ENCODE measurements at places on chromosomes 7 and 10.

DNA sequence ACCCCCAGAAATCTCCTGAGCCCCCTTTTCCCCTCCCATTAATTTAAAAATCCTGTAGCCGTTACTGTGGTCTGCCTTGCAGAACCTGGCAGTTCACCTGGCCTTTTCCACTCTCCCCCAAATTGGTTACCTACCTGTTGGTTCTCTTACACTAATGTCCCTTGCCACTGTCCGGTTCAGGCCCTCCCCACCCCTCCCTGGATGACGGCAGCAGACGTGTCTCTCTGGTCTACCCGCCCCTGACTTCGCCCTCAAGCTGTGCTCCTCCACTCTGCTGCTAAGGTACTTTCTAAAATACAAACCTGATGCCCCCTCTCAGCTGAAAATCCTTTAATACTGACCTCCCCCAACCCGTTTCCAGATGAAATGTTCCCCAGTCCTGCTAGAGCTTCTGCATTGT lies 15.6 kb upstream of the SH3PXD2A start:
- no peak for DNase-seq

DNA sequence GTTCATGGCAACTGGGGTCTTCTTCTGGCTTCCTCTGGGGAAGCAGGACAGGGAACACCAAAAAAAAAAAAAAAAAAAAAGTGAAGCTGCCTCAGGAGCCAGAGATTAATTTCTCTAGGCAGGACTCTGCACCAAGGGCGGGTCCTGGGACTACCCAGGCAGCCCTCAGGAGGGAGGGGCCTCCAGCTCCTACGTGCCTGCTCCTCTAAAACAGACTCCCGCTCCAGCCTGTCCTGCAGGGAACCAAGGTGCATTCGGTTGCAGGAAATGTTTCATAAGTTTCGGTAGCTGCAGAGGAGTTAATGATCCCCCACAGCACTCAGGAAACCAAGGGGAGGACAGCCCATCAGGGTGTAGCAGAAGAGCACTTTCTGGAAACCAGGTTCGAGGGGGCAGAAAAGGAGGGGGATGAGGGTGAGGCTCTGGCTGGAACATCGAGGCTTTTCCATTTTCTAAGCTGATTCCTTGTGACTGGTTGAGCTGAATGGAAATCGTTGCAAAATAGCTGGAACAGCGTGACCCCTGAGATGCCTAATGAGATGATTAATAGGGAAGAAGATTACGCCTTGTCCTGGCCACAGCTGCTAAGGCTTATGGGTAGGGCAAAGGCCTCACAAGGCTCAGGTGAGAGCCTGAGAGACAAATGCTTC lies 84.2 kb downstream of the STRA8 start:
- no peak for DNase-seq

DNA sequence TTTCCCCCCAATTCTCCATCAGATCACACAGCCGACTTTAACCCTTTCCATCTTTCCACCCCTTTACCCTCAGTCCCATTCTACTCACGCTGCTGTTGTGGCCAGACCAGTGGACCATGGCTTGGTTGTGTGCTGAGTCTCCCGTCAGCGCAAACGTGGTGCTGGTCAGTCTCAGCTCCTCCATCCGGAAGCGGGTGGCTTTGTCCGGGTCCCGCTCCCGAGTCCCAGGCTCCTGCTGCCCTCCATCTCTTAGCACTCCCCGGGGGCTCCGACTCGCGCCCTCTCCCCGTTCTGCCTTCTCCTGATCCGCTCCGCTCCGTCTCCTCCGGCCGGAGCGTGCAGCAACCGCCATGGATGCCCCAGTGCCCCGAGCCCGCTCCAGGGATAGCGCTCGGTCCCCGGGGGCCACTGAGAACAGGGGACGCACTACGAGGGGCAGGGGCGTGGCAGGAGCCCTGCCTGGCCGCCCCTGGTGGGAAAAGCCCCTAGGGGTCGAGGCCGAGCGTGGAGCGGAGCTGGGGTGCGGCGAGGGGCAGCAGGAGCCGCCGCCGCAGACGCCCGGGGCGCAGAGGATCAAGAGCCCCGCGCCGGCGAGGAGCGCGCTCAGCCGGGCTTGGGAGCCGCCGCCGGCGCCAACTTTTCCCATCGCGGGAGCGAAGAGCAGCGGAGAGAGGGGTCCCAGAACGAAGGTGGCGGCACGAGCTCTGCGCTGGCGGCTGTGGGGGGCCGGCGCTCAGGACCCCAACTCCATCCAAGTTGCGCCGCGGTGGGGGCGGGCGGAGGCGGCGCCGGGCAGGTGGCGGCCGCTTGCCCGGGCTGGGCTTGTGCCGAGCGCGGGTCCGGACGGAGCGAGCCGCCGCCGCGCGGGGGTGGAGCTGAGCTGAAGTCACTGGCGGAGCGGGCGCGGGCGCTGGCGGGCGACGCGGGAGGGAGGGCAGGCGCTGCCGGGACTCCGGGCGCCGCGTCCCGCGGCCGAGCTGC lies at the start of gene SORCS1:
Gene SORCS1, minus strand, starts transcription at position 826 of the 981 bp plus-strand sequence.
- no peak for DNase-seq

GRCh38 chr10:74778436-74779094 lies 47.8 kb upstream of the KAT6B start:
- no peak for DNase-seq
